ENCODE measurements at places on chromosomes 16 and 17.

DNA sequence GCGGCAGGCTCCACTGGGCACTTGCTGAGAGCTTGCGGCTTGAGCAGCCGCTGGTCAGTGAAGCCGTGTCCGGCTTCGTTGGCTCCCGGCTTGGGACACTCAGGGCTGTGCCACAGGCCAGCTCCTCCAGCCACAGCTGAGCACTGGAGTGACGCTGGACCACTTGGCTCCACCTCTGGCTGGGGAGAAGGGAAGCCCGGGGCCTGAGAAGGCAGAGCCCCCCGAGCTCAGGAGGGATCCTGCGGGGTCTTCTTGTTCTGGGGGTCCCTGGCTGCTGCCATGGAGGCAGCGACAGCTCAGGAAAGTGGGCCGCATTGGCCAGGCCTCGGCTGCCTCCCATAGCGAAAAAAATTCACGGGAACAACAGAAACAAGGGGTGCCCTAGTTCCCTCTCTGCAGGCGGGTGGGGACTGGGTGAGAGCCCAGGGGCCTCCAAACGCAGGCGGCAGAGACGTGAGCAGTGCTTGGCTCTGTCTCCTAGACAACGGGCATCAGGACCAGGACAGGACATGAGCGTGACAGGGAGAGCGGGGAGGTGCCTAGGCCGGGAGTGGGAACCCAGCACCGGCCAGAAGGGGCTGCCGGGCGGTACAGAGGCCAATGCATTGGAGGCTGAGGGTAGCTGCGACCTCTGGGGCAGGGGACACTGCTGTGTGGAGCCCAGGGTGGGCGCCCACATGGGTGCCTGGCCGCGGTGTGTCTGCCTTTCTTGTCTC, 37.7 kb downstream of the SLC7A5 start:
- no peak for DNase-seq

GRCh38 chr16:26913851-26914250, 152.9 kb upstream of the C16orf82 start:
- no peak for DNase-seq

- DNase-seq = no peak
Measured at GRCh38 chr16:20904507-20905081, 4.0 kb downstream of the LYRM1 start.

- no peak for DNase-seq
Measured at GRCh38 chr17:39627712-39628516, 1.2 kb downstream of the PPP1R1B start.

GRCh38 chr17:78875363-78876093, 27.5 kb downstream of the CEP295NL start:
- no peak for DNase-seq

DNA sequence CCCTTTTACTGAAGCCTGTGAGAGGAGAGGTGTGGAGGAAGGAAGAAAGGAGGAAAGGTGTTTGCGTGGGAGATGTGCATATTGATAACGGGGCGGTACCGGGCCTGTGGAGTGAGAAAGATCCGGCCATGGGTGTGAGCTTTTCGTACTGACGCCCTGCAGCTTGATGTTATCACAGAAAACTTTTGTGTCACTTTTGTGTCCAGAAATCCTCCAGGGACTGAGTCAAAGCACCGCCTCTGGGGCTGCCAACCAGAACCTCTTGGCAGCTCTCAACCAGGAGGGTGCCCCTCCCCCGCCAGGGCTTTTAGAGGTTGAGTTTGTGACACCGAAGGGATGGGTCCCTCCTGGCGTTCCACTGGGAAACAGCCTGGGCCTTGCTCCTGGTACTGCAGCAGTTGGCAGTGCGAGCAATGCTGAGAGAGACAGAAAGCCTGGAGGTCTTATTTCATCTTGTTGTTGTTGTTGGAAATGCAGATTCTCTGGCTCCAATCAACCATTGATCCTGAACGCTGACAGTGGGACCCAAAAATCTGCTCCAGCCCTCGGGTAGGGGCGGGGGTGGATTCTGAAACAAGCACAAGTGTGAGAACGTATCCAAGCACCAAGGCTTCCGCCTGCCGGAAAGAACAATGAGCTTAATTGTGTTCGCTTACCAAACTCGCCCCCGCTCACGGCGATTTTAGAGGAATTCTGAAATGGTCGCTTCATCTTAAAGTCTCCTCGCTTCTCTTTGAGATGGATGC, 65.0 kb downstream of the CRISPLD2 start:
- peak; percentile 41 for DNase-seq

GRCh38 chr17:21417921-21418320, 41.8 kb downstream of the KCNJ12 start:
- no peak for DNase-seq

GRCh38 chr17:75634754-75635609, 1.7 kb downstream of the SMIM5 start:
- DNase-seq = no peak

DNA sequence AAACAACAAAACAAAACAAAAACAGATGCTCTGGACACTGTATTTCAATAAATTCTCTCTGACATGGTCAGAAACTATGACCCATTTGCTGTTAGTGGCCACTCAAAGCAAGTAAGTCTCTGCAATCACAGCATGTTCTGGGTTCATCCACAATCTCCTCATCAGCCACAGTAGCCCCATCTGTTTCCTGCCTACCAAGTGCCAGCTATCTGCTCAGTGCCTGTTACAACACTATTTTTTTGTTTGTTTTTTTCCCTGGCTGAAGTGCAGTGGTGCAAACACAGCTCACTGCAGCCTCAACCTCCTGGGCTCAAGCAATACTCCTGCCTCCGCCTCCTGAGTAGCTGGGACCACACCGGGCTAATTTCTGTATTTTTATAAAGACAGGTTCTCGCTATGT, 137.9 kb downstream of the SOX9 start:
- no peak for DNase-seq

DNA sequence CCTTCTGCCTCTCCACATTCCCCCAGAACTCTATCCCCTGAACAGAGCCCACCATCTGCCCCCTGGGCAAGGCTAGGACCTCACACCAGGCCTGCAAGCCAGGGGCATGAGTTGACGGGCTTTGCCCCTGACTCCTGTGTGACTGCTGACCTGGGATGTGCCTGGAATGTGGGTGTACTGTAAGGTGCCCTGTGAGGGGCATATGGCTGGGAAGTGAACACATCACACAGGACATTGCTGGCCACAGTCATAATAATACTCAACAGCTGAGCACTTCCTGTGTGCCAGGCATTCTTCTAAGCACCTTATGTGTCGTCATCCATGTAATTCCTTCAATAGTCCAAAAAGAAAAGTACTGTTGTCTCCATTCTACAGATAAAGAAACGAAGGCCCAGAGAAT, 13.3 kb downstream of the CES4A start:
- DNase-seq = no peak

All from WTC11 (cell line).